CD4-positive, alpha-beta T cell treated with Interferon gamma for 1 hour (primary cell): ENCODE measurements at places on chromosomes 1 and 21.

DNA sequence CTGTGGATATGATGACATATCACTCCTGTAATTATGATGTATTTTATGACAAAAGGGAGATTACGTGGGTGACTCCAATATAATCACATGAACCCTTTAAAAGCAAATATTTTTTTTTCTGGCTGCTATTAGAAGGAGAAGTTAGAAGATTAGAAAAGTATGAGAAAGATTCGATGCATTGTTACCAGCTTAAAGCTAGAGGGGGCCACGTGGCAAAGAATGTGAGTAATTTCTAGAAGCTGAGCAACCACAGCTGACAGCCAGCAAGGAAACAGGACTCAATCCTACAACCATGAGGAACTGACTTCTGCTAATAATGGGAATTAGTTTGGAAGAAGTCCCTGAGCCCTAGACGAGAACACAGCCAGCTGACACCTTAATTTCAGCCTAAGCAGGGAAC lies 56.3 kb upstream of the C1orf87 start:
- no peak for DNase-seq

DNA sequence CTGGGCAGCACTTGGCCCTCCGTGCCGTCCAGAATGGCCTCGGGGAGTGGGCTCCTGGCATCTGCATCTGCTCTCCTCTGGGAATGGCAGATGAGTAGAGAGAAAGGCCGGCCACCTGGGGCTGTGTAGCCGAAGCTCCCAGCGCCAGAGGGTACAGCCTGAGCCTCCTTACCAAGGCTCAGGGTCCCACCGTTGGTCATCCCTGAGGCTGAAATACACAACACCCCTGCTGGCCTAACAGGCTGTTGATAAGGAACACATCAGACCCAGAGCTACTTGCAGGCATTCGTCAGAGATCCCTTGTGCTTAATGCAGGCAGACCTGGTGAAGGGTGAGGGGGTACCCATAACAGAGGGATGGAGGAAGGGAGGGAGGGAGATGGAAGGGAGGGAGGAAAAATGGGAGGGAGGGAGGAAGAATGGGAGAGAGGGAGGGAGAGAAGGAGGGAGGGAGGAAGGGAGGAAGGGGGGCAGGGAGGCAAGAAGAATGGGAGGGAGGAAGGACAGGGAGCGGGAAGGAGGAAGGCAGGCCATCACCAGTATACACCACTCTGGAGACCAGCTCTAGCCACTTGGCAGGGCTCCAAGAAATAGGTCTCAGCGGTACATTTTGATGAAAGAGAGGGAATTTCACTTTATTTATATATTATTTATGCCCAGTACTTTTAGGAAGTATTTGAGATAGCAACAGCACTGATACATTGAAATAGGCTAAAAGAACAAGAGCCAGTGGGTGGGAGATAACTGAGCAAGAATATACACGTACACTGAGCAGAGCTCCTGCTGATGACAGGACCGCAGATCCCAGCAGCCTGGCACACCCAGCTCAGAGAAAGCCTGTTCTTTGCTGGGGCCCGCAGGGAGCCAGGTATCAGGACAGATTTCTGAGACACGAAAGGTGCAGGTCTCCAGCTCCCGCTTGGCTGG lies 315.0 kb upstream of the VAMP3 start:
- DNase-seq = no peak

GRCh38 chr1:109657395-109657794 lies 1.5 kb downstream of the GSTM4 start:
- DNase-seq = no peak

DNA sequence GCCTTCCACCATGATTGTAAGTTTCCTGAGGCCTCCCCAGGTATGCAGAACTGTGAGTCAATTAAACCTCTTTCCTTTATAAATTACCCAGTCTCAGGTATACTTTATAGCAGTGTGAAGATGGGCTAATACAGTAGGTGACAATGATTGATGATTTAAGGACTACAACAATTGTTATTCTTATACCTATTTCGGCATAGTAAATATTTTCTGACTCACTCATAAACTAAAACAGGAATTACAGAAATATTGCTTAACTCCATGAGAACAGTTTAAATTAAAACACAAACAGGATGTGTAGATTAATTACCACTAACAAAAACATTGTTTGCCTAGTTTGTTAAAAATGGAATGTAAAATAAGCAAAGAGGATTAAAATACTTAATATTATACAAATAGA lies 839.9 kb downstream of the LTN1 start:
- DNase-seq = no peak
